ENCODE measurements at places on chromosomes 6 and 20.

DNA sequence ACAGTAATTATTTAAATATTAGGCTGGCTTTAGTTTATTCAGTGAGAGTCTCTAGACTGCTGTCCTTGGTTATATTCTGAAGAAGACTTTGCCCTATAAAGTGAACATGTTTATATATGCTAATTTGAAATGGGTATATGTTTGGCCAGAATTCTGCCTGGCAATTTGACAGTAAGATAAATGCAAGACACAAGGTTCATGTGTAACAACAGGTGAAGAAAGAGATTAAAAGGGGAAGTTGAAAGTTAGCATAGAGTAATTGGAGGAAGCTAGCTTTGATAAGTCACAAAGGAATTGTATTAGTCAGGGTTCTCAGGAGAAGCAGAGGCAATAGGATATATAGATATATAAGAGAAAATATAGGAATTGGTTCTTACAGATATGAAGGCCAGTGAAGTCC is 191.4 kb downstream of the CENPW start:
- DNase-seq = no peak

- no peak for DNase-seq
These were observed 1276.8 kb upstream of the ADGRB3 start for GRCh38 chr6:67358241-67358640.

DNA sequence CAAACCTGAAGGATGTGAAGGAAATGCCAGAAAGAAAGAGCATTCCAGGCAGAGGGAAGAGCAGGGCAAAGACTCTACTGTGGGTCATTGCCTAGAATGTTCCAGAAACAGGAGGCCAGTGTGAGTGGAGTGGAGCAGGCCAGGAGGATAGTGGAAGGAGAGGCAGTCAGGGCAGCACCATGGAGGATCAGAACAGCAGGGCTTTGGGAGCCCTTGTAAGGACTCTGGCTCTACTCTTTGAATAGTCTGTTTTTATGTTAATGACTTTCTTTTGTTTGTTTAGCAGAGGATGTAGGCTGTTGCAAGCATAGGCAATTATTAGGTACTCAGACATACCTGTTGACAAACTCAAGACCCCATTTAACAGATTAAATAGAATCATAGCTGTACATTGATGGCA is 23.6 kb upstream of the FBXL4 start:
- no peak for DNase-seq

DNA sequence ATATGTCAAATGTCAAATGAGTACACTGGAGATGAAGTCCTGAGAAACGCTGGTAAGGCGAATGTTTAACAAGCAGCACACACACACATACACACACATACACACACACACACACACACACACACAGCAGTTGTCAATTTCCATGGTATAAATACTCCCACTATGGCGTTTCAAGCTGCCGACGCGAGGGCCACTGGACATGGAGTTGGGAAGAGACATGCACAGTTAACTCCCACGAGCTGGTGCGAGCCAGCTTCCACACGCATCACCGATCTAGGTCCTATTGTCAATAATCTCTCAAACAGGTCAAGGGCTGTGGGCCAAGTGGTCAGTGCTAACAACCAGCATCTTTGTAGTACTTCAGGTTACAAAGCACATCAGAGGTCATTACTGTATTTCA is 58.9 kb downstream of the TRERF1 start:
- DNase-seq = no peak

DNA sequence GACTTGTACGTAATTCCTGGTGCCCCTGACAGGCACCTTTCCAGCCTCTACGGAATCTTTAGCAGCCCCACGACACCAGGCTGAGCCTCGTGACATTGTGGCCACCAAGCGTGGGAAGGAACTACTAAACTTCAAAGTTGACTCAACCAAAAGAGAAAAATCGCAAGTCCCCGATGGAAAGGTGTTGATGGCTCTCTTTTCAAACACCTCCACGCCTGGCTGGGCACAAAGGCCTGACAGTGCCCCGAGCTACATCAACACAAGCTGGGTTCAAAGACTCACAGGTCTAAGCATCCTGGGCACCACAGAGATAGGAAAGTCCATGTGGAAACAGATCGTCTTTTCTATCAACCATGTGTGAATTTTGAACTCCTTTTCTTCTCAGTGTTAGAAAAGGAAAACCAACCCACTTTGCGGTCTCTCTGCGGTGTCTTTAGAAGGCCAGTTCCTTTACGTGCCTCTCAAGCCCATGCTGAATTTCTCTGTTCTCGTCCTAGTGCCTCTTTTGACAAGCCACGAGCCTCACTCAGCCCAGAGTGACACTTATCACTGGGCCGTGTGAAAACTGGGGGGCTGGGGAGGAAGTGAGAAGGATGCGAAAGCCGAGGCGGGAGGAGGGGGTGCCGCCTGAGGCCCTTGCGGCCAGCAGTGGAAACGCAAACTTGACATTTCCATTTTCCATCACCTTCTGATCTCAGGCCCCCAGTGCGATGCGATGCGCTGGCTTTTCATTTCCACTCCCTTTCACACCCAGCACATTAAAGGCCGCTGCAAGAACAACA is 59.4 kb downstream of the GFOD1 start:
- no peak for DNase-seq

DNA sequence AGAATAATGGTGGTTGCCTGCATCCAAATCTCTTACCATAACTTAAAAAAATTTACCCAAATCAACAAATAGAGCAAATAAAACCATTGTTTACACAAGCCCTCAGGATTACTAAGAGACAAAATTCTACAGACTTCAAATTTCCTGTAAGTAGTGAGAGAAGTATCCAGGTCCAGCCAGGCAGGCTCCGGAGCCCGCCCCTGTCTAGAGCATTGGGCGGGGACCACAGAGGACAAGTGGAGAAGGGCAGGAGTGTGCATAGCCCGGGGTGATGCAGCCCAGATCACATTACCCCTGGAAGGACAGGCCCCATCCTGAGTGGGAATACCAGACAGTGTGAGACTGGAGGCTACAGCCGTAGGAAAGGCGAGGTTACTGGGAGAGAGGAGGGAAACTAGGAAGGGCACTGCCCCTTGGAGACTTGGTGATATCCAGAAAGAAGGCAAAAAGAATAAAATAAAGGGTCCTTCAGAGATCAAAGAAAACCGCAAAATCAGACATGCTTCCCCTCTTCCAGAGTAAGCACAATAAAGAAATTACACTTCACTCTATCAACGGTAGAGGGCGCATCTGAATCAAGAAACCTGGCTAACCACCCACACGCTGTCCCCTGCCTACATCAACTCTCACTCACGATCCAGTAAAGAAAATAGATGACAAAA is 26.6 kb downstream of the RIN2 start:
- DNase-seq = no peak

GRCh38 chr20:33645396-33645795 is 16.7 kb upstream of the C20orf144 start:
- no peak for DNase-seq

GRCh38 chr20:19492116-19492515 is 265.9 kb upstream of the RIN2 start:
- no peak for DNase-seq

- DNase-seq = no peak
These were observed 32.5 kb upstream of the MAS1L start for GRCh38 chr6:29520232-29520631.

GRCh38 chr6:48086187-48086586 is 24.8 kb downstream of the PTCHD4 start:
- DNase-seq = no peak

DNA sequence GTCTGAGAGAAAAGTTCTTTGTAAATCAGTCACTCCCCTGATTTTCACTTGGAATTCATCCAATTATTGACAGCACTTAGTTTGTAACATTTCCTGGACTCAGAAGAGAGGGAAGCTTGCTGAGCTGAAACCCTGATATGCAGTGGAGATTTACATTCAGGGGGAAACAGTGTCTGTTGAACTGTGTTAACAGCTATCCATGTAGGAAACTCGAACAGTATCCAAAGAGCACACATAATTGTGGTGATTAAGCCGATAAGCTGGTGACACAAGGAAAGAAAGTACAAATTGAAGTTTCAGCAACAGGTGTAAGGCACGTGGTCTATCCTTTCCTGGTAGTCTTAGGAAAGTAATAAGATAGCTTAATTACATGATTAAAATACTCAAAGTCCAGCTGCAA is 78.1 kb upstream of the FLRT3 start:
- no peak for DNase-seq

GRCh38 chr6:112979830-112980229 is 632.7 kb downstream of the RFPL4B start:
- DNase-seq = no peak

GRCh38 chr6:168225471-168225911 is 94.1 kb downstream of the DACT2 start:
- no peak for DNase-seq

DNA sequence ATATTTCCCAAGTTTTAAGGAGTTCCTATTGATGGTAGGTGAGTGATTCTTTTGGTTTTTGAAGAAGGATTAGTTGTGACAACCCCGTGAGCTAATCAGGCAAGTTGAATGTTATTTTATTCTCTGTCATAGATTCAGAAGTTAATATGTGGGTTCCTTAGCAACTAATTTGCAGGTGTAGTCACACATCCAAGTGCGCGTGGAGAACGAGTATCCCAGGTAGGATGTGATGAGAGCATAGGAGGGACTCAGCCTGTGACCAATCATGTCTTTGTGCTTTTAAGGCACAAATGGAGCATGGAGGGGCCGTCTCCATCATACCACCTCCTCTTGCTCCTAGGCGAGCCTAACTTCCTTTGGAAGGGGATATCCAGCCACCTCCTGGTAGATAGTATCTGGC is 41.1 kb downstream of the PPP1R14C start:
- no peak for DNase-seq

- no peak for DNase-seq
These were observed 83.6 kb downstream of the MRPL14 start for GRCh38 chr6:44043479-44044153.

DNA sequence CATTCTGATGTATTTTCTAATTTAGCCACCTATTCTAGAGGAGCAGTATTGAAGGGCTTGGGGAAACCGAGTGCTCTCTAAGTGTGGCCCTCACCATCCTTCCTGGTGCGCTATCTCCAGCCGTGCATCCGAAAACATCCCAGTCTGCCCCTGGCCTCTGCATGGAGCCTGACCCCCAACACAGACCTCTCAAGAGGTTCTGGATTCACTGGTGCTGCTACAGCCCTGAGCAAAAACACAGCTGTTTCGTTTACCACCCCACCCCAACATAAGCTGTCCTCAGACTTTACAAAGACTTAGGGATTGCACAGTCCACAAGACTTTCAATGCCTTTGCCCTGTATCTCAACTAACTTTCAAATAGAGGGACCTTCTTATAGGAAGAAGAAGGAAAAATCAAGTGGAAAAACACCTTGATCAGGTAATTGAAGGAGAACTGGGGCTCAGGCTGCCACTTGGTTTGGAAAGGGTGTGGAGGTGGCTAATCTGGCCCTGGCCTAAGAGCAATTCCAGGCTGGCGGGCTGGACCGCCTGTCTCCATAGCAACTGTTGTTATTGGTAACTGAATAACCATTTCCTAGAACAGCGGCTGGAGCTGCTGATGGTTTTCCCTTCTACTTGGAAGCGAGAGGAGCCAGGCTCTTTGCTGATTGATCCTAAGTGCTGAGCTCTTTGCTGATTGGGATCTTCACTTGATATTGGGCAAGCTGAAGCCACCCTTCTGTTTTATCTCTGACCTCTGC is 90.2 kb upstream of the TOX2 start:
- no peak for DNase-seq

DNA sequence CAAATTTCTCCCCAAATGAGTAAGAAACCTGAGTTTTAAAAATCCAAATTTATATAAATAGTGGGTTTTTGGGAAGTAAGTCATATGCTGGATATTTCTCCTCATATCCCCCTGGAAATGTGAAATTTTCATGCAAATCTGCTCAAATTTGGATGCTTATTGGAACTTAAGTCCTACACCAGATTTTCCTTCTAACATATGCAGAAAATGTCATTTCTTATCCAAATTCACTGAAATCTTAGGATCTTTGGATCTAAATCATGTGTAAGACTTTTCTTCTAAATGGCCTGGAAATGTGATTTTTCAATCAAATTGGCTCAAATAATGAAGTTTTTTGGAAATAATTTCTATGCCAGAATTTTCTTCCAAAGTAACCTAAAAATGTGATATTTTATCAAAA is 33.0 kb downstream of the ZNF133 start:
- DNase-seq = no peak

DNA sequence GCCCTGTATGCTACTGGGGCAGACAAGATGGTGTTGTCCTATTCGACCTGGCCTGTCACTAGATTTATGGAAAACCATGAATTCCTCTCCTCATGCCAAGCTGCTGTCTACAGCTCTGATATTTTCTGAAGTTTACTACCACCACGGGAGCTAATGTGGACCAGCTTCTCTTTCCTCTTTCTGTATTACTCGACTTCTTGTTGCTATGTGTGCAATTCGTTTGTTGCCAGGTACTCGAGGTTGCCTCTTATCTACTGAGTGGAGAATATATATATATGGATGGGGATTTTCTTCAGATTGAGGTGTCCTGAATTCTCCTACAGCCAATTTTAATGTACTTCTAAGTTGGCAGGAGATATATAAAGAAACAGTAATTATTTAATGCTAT is 34.7 kb downstream of the MAN1A1 start:
- no peak for DNase-seq

- no peak for DNase-seq
These were observed 1057.6 kb downstream of the KIF16B start for GRCh38 chr20:15515691-15516090.

- DNase-seq = no peak
These were observed 76.4 kb downstream of the KIZ start for GRCh38 chr20:21202259-21202658.

DNA sequence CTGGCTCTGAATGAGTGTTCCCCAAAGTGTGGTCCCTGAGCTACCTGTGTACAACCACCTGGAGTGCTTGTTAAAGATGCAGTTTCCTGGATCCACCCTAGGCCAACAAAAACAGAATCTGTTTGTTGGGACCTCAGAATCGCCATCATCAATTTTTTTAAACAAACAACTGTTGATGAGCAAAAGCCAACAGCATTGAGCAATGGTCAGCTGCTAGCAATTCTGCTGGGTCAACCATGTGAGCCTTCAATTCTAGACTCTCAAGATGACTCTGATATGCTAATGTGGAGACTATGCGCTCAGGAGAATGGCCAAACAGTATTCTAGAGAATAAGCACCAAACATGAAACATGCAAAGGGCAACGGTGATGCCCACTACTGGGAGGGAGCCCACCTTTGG is 64.4 kb upstream of the IYD start:
- DNase-seq = no peak

DNA sequence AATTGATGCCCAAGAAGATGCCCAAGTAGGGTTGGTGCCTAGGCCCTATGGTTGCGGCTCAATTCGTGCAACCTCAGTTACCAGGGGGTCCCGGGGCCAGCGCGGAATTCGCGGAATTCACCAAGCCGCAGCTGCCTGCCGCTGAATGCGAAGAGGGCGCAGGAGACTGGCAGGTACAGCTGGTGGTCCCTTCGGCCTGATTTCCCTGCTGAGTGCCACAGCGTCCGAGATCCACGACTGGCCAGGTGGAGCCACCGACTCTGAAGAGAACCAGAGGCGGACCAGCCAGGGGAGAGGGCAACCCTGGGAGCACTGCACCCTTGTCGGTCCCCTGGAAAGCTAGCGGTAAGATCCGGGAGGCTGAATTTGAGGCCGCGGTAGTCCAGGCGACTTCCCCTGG is 6.8 kb upstream of the TFAP2D start:
- DNase-seq = no peak

GRCh38 chr20:50513169-50514034 is 3.2 kb downstream of the PTPN1 start:
- no peak for DNase-seq
